ENCODE measurements at places on chromosomes 1 and 21.

- DNase-seq, result no peak
Measured at GRCh38 chr1:211942583-211942982, 92.8 kb downstream of the INTS7 start.

- DNase-seq, result no peak
Measured at GRCh38 chr1:235648407-235648907, 1.1 kb downstream of the GNG4 start.

DNA sequence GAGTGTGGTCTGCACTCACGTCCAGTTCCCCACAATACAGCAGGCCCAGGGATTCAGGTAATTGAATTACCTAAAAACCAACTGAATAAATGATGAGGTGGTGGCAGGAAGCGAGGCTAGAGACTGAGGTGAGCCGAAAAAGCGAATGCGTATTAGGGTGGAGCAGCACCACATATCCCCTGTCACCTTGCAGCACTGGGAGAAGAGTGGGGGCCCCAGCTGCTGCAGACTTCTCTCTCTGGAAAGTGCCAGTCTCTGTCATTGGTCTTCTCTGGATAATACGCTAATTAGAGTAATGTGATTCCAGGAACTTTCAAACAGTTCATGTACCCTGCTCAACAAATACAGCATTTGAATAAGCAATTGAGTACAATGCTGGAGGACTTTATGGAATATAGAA lies 199.0 kb downstream of the RPS6KC1 start:
- no peak for DNase-seq

DNA sequence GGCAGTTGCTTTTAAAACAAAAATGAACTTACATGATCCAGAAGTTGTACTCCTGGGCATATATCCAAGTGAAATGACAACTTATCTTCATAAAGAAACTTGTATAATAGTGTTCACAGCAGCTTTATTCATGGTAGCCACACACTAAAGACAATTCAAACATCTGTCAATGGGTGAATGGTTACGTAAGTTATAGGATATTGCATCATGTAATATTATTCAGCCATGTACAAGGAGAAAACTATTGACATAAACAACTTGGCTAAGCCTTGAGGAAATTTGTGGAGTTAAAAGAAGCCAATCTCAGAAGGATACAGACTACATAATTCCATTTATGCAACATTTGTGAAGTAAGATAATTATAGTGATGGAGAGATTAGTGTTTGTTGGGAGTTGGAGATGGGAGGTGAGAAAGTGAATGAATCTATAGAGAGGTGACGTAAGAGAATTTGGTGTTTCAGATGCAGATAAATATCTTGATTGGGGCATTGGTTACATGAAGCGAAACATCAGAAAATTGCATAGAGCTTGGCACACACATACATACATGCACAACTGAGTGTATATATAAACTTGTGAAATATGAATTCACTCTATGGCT lies 49.9 kb upstream of the GRIK1 start:
- DNase-seq, result no peak

- DNase-seq, result no peak
Measured at GRCh38 chr1:2474933-2475371, 1.1 kb upstream of the PLCH2 start.

DNA sequence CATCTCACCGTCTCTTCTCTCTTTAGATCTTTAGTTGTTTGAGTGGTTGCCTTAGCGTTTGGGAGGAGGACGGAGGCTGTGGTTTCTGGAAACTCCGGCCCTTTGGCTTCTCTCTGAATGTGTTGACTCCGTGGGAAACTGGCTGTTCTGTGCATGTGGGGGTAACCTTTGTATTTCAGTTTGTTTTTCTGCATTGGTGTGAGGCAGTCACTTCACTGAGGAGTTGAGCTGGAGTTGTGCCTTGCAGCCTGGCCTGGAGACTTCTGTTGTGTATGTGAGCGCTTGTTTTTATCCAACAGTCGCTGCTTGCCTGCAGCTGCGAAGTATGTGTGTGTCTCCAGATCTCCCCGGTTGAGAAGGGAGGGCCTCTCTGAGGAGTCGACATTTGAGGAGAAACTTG lies 33.6 kb downstream of the CLDN14 start:
- DNase-seq, result no peak

GRCh38 chr1:205355075-205355453 lies 1.7 kb downstream of the KLHDC8A start:
- DNase-seq, result no peak

DNA sequence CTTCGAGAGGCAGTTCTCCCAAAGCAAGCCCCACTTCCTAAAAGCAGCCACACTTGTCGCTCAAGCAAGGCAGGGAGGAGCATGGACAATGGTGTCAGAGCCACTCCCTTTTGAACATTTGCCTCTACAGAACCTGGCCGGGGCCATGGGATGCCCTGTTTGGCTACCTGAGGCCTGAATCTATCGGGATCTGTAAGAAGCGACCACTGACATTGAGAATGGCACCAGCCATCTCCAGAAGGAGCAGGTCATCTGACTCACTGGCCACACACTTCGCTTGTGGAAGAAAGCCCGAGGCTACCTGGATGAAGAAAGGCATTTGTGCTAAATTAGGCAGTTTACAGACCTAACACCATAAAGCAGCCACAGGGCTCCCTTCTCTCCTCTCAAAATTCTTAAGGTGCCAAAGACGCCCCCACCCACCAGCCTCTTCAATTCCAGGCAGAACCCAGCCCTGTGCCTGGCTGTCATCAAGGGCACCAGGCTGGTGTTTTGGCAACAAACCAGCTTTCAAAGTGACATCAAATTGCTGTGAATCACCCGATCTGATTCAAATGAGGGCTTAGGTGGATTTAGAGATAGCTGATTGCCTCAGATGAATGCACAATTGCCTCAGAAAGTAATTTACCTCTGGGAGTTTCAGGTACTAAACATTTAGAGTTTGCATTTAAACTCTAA lies 104.8 kb downstream of the ETS2 start:
- DNase-seq, result no peak

DNA sequence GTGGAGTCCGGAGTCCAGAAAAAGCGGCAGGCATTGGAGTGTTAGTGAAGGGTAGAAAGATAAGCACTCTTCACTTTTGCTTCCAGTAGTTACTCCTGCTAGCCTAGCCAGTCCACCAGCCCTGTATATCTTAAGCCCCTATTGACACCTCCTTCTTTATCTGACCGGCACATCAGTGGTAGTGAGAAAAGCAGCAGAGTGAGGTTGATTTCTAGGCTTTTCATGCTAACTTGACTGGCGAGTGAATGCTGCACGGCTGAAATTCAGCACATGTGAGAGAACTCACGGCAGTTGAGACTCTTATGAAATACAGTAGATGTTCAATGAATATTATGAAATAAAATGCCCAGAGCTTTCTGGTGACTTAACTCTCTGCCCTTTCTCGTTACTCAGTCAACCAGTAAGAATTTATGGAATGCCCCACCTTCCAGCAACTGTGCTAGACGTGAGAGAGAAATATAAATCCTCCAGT lies 128.2 kb downstream of the CACHD1 start:
- DNase-seq, result no peak

- no peak for DNase-seq
Measured at GRCh38 chr1:244077473-244078220, 26.6 kb downstream of the ZBTB18 start.

DNA sequence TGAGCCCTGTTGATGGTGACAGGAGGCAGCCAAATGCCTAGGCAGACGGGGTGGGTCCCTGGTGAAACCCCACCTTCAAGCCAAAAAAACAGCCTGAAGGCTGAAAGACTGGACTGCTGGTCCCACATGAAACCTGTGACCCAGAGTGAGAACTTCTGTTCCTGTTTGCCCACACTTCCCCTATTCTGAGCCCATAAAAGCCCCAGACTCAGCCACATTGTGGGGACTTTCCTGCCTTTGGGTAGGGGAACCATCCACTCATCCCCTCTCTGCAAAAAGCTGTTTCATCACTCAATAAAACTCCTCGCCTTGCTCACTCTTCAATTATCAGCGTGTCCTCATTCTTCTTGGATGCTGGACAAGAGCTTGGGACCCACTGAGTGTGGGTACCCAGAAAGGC lies 25.2 kb downstream of the HTR6 start:
- no peak for DNase-seq

GRCh38 chr1:162090378-162090777 lies 20.9 kb downstream of the NOS1AP start:
- DNase-seq, result no peak

- DNase-seq, result no peak
Measured at GRCh38 chr1:7491109-7491817, 279.8 kb upstream of the VAMP3 start.

- DNase-seq, result no peak
Measured at GRCh38 chr1:225653463-225654276, 747 bp upstream of the ENAH start.

GRCh38 chr1:205704903-205705302 lies 24.6 kb upstream of the SLC45A3 start:
- no peak for DNase-seq

DNA sequence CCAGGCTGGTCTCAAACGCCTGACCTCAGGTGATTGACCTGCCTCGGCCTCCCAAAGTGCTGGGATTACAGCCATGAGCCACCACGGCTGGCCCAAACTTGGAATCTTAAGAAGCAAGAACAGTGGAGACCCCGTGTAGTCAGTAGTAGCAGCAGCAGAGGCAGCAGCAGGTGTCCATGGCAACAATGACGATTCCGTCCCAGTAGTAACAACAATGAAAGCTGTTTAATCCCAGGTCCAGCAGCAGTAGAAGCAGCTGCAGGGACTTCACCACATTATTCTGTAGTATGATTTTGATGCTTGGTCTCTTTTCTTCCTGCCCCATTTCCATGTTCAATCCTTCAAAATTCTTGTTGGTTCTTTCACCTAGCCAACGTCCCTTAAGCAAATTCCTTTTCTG lies 69.6 kb upstream of the KCTD3 start:
- DNase-seq, result no peak

DNA sequence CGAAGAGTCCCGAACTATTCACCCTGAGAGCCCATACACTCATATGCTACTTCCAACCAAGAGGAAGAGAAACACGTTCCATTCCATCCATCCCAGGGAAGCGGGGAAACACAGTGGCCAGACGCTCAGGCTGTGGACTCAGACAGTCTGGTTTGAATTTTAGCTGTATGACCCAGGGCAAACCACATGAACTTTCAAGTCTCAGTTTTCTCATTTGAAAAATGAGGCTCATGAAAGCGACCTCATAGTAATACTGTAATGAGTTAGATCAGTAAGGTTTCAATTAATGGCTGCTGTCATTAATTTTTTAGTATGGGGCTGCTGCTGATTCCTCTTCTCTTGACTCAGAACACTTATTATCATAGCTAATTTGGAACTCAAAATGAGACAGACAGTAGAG lies 1.5 kb downstream of the FCRL4 start:
- no peak for DNase-seq

- DNase-seq, result no peak
Measured at GRCh38 chr1:1213345-1214265, at the start of gene TNFRSF4. Gene TNFRSF4, minus strand, starts transcription at chr1:1214153. Its CDS starts 26 bp downstream, at chr1:1214127.

GRCh38 chr1:27598295-27598687 lies 5.7 kb downstream of the AHDC1 start:
- no peak for DNase-seq

- no peak for DNase-seq
Measured at GRCh38 chr1:19044975-19045831, 88.7 kb upstream of the IFFO2 start.

DNA sequence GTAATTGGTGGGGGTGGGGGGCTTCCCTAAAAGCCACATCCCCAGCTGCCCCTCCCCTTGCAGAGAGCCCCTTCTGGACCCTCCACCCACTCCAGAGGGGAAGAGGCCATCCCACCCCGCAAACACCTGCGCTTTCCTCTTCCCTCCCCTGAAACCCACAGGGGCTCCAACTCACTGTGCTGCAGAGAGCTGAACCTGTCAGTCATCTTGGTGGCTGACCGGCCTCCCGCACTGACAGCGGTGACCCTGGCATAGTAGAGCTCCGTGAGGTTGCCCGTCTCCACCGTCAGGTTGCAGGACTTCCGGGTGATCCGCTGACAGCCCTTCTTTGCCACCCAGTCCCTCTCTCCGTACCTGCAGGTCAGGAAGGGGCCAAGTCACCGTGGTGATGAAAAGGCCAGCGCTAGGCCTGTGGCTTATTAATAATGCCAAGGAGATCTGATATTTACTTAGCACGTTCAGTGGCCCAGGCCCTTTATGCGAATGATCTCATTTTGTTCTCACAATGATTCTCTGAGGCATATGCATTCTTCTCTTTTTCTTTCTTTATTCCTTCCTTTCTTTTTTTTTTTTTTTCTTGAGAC lies 5.9 kb downstream of the IL22RA1 start:
- no peak for DNase-seq

GRCh38 chr21:41713495-41714281 lies 53.2 kb downstream of the RIPK4 start:
- DNase-seq, result no peak

DNA sequence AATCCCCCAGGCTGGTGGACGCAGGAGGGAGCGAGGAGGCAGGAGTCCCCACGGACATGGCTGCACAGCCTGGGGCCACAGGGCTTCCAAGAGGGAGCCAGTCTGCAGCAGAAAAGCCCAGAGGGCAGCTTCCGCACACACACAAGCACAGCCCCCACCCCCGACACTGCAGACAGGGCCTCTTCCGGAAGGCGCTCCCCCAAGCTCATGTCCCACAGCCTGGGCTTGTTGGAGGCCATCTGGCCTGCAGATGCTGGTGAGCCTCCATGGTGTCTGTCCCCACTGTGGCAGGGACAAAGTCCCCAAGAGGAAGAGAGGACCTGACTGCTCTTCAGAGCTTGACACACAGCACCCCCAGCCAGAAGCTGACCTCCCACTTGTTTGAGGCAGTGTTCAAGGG lies 13.4 kb upstream of the KIAA1614 start:
- DNase-seq, result no peak

DNA sequence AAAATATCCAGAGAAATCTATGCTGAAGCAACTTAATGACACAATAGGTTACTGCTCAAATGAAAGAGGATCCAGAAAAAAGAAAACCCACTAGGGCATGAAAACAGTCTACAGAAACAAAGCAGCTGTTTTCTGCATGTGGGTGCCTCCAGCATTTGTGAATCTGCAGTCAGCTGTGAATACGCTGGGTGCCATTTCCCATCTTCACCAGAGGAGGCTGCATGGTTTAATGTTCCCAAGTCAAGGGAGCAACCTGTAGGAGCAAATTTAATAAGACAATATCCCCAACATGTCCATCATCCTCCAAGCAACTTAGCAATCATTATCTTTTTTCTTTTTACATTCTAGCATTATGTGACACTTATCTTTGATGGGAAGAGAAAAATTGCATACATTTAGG lies 396.6 kb downstream of the BRINP2 start:
- no peak for DNase-seq

- DNase-seq, result no peak
Measured at GRCh38 chr1:68904477-68904876, 407.6 kb upstream of the DEPDC1 start.

GRCh38 chr1:33682371-33682770 lies 181.5 kb upstream of the HMGB4 start:
- DNase-seq, result no peak
